NCI-H2171 (cell line): ENCODE measurements at places on chromosomes 12 and 14.

- DNase-seq: no peak
Measured at GRCh38 chr12:122501489-122501989, 807 bp upstream of the ZCCHC8 start.

DNA sequence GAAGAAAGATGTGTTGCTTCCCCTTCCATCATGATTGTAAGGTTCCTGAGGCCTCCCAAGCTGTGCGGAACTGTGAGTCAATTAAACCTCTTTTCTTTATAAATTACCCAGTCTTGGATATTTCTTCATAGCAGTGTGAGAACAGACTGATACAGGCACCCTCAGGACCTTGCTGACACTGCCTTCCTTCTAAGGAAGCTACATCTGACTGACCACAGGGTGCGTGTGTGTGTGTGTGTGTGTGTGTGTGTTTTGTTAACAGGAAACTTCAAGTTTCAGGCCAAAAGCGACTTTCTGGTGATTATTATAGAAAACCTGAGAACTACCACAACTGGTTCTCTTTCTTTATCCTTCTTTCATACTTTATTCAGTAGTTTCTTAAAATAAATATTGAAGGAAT lies 149.0 kb downstream of the CAPZA3 start:
- no peak for DNase-seq

DNA sequence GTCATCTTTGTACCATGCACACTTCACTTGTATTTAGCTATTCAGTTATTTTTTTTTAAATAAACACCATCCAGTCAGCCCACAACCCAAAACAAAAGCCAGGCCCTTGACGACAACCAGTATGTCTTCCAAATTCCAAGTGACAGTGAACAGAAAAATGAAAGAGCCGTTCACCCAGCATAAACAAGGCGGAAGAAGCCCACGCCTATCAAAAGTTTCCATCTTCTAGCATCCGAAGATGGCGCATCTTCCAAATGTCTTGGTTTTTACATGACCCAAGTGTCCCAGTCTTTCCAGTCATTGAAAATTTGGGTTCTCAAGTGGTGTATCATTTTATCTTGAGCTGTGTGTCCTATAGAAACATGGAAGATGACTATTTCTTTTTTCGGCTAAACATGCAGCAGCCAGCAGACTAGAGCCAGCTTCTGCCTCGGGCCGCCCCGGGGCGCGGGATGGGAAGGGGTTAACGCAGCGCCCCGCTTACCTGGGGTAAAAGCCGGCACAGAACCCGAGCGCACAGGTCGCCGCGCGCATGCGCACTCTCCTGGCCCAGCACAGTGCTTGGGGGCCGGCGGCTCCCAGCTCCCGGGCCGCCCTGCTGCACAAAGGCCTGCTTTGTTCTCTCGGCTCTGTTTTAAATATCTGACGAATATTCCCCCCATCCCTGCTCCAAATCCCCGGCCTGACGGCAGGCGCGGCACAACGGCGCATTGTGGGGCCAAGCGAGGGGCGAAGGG lies 164.8 kb downstream of the ZFP36L1 start:
- DNase-seq: no peak

- no peak for DNase-seq
Measured at GRCh38 chr14:52835122-52835903, 43.9 kb upstream of the GNPNAT1 start.

GRCh38 chr12:6073426-6073825 lies 51.0 kb downstream of the VWF start:
- DNase-seq: no peak

DNA sequence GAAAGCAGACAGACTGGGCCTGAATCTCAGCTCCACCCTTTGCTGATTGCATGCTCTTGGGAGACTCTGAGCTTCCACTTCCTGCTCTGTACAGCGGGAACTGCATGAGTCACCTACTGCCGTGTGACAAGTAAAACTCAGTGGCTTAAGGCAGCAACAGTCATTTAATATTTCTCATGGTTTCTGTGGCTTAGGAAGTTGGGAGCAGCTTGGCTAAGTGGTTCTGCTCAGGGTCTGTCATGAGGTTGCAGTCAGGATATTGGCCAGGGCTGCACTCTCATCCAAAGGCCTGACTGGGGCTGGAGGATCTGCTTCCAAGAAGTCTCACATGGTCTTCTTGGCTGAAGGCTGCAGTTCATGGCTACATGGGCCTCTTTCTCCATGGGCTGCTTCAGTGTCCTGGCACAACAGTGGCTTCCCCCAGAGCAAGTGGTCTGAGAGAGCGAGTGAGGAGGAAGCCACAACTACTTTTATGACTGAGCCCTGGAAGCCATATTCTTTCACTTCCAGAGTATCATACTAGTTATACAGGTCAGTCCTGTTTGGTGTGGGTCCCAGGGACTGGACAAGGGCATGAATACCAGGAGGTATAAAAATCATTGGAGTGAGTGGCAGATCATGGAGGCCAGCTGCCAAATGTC lies 49.7 kb downstream of the FAM222A start:
- no peak for DNase-seq

GRCh38 chr14:102666635-102667034 lies 74.2 kb downstream of the RCOR1 start:
- DNase-seq: no peak

GRCh38 chr14:61188978-61189808 lies 91.9 kb downstream of the TMEM30B start:
- DNase-seq: no peak

DNA sequence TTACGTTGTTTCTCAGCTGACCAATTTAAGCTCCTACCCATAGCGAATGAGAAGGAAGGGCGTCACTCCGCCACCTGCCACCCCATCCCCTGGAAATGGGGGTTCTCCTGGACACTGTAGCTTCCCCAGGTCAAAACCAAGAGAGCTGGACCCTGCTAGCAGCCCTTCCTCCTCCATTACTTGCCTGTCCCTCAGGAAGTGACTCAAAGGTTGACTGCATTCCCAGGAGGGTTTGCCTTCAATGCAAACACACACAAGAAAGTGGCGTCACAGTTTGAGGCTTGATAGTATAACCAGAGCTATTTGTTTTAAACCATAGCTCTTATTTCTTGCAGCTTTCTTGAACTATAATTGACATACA lies 79.1 kb downstream of the KCNK13 start:
- peak; percentile 5 for DNase-seq

DNA sequence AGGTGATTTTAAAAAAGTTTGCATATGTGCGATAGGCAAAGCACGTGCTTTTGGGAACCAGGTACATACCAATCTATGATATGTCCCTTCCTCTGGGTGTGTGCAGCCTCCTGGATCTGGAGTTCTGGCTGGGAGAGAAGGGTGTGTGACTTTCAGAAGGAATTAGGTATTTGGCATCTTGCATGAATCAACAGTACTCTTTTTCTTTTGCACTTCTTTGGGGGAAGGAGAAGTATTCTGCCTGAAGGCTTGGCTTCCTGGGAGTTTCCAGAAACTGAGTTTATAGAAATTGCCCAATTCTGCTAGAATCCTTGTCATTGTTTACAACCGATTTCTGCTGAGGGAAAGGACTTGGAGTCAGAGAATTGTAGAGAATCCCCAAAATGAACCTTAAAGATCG lies 2.9 kb upstream of the CLMN start:
- no peak for DNase-seq
